ENCODE measurements at places on chromosomes 5 and 9.

DNA sequence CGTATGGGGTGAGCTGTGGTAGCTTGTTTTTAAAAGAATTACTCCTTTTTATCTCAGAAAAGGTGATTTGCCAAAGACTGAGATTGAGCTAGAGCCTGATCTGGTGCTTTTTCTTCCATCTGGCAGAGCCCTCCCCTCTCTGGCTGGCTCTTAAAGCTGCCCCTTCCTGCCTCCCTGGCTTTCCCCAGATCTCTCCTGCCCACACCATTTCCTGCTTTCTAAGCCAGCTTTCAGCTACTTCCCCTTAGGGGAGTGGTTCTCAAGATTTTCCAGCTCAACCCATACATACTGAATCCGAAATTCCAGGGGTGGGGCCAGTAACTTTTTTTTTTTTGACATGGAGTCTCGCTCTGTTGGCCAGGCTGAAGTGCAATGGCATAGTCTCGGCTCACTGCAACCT, 4.8 kb upstream of the ACOT12 start:
- no peak for DNase-seq

DNA sequence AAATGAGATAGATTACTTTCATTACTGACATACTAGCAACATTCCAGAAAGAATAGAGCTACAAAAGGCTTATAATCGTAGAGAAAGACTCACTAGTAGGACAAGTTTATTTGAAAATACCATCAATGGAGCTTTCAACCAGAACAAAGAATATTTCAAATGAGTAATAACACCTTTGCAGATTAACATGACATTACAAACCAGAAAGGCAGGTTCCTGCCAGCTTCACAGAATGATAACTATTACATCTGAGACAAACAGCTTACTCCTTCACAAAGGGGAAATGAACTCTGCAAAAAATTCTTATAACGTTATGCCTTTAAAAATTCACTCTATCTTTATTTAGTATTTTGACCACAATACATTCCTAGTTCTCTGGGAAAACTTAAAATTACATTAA, 103.1 kb downstream of the EPB41L4A start:
- no peak for DNase-seq

DNA sequence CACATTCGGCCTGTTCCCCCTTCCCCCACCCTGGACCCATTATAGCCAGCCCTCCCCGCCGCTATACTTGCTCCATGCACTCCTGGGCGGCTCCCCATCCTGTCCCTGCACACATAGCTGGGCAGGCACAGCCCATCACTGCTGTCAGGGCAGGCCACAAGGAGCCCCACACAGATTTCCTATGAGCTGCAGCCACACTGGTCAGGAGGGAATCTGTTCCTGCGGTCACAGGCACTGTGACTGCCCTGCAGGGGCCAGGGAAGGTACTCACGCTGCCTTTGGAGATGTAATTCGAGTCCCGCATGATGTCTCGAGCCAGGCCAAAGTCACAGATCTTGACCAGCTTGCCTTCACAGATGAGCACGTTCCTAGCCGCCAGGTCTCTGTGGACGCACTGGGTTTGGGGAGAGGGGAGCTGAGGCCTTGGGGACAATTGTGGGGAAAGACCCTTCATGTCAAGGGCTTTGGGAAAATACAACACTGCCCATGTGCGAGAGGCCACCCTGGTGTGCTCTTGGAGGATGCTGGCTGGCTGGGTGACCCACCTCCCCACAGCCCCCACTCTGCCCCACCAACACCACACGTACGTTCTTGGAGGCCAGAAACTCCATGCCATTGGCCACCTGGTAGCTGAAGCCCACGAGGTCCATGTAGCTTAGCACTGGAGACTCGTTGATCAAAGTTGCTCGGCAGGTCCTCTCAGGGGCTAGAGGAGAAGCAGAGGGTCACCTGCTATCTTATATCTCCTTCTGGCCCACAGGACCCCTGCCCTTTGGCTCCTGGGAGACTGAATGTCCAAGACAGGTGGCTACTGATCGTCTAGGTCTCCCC, 34.5 kb upstream of the CSF1R start:
- DNase-seq: no peak

GRCh38 chr5:143659599-143660238, 152.2 kb upstream of the HMHB1 start:
- DNase-seq: no peak

DNA sequence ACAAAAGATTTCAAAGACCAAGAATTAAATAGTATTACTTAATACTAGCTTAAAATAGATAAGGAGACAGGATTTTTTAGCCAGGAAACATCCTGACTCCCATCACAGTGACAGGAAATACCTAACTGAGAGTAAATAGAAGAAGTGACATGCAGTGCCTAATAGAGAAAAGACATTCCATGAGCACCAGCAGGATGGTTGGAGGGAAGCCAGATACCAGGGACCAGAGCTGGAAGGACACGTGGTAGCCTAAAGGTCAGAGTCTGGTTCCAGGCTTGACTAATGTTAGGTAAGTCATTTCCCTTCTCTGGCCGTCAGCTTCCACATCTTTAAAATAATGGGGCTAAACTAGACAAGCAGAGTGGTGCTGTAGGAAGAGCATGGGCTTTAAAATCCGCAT, 41.6 kb downstream of the CDK5RAP2 start:
- no peak for DNase-seq

DNA sequence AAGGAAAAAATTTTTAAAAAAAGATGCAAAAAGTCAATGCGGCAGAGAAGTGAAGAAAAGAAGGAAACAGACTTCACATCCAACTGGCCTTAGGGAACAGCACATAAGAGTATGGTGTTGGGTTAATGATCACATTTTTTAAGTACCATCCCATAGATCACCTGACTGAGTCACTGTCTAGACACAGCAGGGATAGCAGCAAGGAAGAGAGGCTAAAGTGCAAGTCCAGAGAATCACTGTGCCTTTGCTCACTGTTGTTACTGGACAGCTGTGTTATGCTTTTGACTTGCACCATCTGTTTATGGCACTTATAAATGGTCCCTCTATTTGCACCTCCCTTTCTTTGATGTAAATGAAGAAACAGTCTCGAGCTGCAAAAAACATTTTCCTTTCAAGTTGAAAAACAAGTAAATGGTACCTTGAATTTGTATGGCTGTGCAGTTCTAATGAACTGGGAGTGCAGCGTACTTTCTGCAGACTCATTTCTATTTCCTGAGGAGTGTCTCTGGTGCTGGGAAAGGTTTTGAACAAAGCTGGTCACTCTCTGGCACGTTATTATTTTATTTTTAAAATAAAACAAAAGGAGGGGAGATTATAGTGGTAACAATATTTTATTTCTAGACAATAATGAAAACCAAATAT, 84.2 kb downstream of the TRPM6 start:
- DNase-seq: peak; percentile 28

GRCh38 chr9:128540634-128541360, 11.6 kb upstream of the SPTAN1 start:
- no peak for DNase-seq

DNA sequence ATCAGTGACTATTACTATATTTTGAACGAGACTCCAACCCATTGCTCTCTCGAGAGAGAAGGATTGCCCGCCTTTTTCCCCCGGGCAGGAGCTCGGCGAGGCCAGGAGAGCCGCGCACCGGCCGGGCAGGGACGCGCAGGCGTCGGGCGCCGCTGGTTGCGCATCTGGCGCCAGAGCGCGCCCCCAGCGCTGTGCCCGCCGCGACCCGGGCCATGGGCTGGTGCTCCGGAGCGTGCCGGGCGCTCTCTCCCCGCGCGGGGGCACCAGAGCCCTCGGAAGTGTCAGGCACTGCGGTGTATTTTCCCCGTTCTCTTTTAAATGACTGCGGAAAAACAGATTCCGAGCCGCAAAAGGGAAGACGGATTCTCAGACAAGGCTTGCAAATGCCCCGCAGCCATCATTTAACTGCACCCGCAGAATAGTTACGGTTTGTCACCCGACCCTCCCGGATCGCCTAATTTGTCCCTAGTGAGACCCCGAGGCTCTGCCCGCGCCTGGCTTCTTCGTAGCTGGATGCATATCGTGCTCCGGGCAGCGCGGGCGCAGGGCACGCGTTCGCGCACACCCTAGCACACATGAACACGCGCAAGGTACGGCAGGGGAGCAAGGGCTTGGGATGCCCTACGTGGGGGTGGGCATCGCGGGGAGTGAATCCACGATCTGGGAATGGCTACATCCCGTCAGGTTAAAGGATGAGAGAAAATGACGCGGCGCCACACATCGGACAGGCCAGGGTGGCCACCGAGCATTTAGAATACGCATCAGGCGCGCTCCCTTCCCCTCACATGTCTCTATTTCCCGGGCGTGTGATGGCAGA, 1.1 kb upstream of the NTRK2 start:
- DNase-seq: peak; percentile 93

- no peak for DNase-seq
Observed at GRCh38 chr5:130462516-130462915, 558.3 kb downstream of the CHSY3 start.

GRCh38 chr5:33032271-33033070, 321.4 kb downstream of the NPR3 start:
- no peak for DNase-seq

DNA sequence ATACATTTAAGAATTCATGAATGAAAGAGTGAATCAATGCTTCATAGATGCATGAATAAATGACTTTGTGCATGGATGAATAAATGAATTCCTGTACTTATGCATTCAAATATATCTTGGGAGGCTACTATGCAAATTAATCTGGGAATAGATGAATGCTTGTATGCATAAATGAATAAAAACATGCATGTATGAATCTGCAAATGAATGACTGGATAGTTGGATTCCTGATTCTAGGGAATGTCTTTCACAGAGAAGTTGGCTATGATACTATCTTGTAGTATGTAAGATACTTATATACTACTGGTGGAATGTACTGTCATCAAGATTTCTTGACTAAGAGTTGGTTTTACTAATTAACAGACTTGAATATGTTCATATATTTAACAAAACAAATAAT, 75.3 kb upstream of the ASTN2 start:
- DNase-seq: no peak

- DNase-seq: peak; percentile 51
Observed at GRCh38 chr9:35605351-35606137, 482 bp downstream of the TESK1 start.

DNA sequence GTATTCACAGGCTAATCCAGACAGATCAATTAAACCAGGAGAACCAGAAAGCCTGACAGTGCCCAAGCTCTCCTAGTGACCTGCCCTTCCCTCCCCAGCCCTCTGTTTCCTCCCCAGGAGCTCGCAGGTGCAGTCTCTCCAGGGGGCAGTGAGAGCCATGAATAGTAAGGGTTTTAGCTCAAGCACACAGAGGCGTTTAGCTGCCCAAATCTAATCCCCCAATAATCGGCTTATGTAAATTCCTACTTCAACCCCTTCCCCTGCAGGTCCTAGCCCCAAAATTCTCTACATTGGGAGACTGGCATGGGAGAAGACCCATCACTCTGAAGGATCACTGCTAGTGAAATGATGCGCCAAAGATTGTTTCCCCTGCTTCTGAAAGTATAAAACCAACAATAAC, 10.5 kb upstream of the TAL2 start:
- DNase-seq: no peak

GRCh38 chr5:72387985-72388384, 67.8 kb downstream of the PTCD2 start:
- no peak for DNase-seq

- no peak for DNase-seq
Observed at GRCh38 chr5:76194340-76194739, 111.2 kb downstream of the SV2C start.

DNA sequence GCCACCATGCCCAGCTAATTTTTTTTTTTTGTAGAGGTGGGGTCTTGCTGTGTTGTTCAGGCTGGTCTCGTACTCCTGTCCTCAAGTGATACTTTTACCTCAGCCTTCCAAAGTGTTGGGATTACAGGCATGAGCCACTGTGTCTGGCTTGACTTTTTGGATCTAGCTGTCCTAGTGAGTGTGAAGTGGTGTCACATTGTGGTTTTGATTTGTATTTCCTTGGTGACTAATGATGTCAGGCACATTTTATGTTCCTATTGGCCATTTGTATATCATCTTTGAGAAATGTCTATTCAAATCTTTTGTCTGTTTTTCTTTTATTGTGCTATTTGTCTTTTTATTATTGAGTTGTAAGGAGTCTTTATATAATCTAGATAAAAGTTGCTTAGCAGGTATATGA, 53.5 kb upstream of the MCCC2 start:
- DNase-seq: no peak

DNA sequence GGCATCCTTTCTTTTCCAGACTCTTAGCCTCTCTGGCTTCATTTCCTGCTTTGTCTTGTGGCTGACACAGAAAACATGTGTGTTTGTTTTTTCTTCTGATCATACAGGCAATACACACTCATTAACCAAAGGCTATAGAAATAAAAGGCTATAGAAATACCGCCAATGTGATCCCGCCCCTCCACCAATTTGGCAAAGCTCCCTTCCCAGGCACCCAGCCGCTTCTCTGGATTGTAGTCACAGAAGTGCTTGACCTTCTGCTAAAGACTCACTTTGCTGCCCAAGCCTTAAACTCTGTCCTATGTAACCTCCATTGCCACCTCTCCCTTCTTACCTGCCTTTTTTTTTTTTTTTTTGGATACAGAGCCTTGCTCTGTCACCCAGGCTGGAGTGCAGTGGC, 5.3 kb downstream of the TXNDC15 start:
- no peak for DNase-seq

- DNase-seq: peak; percentile 80
Observed at GRCh38 chr5:180291234-180291940, 496 bp downstream of the MAPK9 start.

- no peak for DNase-seq
Observed at GRCh38 chr9:136201174-136201573, 3.8 kb downstream of the LHX3 start.

DNA sequence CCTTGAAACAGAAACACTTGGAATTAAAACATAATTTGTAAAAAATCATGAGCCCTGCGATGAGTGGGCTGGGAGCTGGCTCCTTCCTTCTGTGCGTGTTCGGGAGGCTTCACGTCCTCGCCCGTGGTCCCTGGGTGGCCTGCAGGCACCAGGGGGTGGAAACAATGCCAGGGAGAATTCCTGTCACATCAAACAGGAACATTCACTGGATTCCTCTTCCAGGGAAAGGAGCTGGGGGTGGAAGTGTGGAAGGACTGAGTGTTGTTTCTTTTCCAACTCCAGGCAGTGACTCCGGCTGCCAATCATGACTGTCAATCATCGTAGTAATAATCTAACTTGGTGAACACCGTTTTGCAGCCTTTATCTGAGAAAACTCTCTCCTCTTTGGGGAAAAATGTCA, 10.3 kb downstream of the TOR1A start:
- DNase-seq: no peak

GRCh38 chr9:13979941-13980318, 334.0 kb downstream of the NFIB start:
- no peak for DNase-seq

DNA sequence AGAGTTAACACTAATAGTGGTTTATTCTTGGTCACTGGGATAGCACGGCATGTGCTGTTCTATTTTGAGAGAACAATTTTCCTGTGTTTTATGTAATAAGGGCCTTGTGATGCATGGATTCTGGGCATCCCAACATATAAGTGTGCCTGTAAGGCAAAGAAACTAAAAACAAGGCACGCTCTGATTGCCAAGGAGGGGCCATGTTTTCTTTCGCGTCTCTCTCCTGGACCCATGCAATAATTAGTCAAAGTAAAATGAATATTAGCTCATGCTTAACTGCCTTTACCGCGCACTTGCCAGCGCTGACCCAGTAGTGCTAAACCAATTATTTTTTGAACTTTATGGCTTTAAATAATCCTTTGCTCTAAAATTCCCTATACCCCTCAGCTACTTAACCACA, 140.9 kb downstream of the PSAT1 start:
- no peak for DNase-seq

Data from kidney (tissue), 22 donors.